ENCODE measurements at places on chromosomes 12 and 14. TPM values are rescaled to one million over a fixed set of nuclear protein-coding genes. Genes with fewer than 3 reads are reported as not detected.

STX2 gene
- 23.7 TPM for total RNA-seq

OVCH1 gene
- not detected for total RNA-seq

SERPINA3 gene
- total RNA-seq: 12.5 TPM

RAD51AP1 gene
- total RNA-seq: 26.3 TPM

Data from A549 treated with Hydrocortisone at 1 μM for 4 hours (cell line).